ENCODE measurements at places on chromosomes 5 and 9.

GRCh38 chr5:122163121-122164069 lies 34.0 kb downstream of the ZNF474 start:
- DNase-seq: peak; percentile 68

DNA sequence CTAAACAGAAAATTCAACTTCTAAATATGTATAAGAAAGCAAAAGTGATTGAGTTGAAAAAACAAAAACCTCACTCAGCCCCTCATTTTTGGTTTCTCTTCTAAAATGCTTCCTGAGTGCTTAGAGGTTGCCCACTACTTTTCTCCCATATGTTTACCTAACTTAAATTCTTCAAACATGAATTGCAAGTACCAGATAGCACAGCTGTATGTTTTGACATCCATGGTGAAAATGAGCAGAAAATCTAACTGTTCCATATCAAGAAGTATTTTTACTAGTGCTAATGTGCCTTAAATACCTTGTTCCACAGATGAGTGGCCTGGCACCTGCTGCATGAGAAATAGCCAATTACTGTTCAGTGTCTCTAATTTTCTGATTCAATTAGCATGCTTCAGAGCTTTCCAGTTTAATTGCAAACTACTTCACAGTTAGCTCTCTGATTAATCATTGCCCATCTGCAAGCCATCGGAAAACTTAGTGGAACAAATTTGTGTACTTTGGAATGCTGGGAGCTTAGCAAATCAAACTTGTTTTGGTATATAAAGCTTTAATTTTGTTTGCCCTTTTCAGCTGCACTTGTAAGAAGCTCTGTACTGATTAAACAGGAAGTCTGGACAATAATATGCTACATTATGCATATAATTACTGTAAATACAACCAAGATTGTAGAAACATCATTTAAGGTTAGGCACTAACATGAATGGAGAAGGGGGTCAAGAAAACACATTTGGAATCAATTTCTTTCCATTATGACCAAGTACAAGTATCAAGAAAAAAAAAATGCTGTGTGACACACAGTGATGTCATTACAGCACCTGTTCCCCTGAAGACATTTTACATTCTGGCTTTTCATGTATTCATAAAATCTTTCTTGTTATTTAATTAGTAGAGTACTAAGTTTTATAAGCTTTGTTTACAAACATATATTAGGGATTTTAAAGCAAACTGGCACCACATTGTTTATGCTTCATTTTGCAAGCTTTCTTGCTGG lies 65.6 kb downstream of the POU5F2 start:
- peak; percentile 59 for DNase-seq

DNA sequence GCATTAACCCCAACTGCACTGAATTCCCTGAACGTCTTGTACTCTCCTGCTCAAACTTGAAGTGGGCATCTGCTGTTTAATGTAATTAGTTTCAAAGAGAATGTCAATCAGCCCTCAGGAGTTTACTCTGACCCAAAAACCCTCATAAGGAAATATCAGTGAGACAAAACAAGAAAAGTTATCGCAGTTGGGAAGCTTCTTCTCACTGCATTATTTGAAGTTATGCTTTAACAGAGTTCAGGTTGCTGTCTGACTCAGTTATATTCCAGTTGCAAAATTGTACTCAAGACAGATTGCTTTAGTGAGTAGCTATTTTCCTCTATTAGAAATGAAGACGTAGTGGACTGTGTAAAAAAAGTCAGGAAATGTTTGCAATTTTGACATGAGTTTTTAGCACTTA lies 52.1 kb downstream of the PPIC start:
- DNase-seq: no peak

DNA sequence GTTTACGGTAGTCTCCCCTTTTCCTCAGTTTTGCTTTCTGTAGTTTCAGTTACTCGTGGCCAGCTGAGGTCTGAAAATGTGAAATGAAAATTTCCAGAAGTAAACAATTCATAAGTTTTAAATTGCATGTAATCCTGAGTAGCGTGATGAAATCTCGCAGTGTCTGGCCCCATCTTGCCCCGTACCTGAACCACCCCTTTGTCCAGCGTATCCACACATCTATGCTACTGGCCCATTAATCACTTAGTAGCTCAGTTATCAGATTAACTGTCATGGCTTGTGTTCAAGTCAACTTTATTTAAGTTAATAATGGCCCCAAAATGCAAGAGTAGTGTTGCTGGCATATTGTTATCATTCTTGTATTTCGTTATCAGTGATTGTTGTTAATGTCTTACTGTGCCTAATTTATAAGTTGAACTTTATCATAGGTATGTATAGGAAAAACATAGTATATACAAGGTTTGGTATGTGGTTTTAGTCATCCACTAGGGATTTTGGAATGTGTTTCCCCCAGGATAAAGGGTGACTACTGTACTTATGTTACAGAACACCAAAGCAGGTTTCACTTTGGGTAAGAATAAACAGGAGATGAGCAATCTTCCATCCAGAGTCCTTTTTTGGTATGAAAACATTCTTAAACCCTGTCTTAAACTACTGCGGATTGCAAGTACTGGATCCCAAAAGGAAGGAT lies 118.4 kb upstream of the KCNN2 start:
- peak; percentile 88 for DNase-seq

DNA sequence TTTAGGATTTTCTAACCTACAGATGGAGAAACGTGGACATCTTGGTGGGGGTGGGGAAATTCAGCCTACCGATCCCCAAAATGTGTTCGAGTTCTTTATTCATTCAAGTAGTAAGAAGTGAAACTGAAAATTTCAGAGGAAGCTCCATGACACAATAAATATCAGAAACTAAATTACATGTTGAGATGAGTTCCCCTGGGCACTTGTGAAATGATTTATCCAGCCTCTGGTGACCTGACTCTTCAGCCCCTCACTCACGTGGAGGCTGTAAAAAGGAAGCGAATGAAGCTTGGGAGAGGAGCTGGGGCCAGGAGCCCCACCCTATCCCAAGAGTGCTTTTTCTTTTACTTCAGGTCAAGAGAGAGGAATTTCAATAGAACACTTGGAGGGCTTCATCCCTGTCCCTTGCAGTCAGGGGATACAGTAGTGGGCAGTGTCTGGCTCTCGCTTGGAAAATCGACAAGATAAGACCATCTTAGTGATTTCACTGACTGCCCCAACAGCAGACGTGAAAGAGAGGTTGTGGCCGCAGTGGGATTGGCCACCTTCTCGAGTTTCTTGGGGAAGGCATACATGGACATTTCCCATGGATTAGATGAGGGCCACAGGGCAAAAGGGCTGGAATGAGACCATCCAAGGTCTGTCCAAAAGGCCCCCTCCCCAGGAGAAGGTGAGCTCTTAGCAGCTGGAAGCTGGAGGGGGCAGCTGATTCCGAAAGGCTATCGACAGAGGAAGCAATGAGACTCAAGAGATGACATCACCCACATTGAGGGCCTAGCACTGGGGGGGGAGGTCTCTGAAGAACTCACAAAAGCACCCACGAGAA lies 76.8 kb upstream of the SH3PXD2B start:
- no peak for DNase-seq

DNA sequence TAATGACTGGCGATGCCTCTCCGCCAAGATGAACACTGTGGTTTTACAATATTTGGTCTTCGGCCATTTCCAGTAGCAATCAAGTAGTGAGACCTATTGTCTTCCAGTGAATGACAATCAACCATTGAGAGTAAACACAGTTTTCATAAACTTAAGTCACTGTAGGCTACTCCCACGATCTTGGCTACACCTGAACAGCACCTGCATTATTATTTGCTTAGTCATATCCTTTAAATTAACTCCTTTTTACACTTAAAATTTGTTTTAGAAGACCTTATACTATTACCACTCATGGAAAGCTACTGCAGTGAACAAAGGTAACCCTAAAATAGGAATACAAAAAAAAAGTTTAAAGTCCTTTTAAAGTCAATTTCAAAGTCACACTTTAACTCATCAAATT lies 58.2 kb downstream of the ZNF354C start:
- no peak for DNase-seq

DNA sequence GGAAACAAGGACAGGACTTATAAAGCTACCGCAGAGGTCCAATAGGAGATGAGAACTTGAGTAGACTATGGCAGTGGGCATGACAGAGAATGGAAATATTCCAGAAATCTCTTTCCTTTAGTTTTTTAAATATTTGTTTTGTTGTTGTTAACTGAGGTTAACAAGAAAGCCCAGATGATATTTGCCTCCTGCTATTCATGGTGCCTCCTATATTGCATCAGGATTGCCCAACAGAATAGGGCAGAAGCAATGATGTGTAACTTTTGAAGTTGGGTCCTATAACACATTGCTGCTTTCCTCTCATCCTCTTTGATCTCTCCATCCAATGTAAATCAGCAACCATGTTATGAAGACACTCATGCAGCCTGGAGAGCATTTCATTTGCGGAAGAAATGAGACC lies 42.8 kb downstream of the PDE4D start:
- no peak for DNase-seq

- no peak for DNase-seq
Measured at GRCh38 chr9:85871008-85871407, 69.9 kb upstream of the NAA35 start.

DNA sequence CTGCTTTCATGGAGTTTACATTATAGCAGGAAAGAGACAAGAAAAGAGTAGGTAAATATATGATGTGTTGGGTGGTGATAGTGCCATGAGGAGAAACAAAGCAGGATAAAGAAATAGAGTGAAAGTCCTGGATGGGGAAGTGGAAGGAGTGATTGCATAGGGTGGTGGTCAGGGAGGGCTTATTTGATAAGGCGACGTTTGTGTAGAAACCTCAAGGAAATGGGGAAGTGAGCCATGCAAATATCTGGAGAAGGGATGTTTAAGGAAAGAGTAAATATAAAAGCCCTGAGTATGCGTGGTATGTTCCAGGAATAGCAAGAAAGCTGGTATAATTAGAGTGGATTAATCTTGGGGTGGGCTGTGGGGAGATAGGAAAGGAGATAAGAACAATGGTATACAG lies 134.7 kb upstream of the SV2C start:
- no peak for DNase-seq

GRCh38 chr9:14573319-14573718 lies 119.9 kb downstream of the ZDHHC21 start:
- peak; percentile 6 for DNase-seq

GRCh38 chr9:84671586-84672521 lies 2.3 kb downstream of the NTRK2 start:
- no peak for DNase-seq

GRCh38 chr9:22650145-22650544 lies 203.5 kb downstream of the DMRTA1 start:
- no peak for DNase-seq

DNA sequence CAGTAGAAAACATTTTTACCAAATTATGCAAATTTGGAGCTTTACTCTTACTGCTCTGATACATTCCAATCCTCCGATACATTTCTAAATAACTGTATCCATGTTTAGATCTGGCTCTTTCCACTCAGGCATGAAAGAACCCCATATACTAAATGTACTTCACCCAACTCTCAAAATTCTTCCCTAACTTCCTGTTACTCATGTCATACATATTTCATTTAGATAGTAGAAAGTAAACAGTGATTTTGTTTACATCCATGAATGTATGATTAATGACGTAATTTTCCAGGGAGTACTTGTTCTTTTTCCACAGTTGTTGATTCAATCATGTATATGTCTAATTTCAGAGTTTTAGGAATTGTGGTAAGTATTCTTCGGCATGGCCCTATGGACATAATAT lies 1426.5 kb upstream of the C9orf72 start:
- peak; percentile 58 for DNase-seq

GRCh38 chr5:1524799-1525623 lies 1.3 kb upstream of the LPCAT1 start:
- DNase-seq: no peak

DNA sequence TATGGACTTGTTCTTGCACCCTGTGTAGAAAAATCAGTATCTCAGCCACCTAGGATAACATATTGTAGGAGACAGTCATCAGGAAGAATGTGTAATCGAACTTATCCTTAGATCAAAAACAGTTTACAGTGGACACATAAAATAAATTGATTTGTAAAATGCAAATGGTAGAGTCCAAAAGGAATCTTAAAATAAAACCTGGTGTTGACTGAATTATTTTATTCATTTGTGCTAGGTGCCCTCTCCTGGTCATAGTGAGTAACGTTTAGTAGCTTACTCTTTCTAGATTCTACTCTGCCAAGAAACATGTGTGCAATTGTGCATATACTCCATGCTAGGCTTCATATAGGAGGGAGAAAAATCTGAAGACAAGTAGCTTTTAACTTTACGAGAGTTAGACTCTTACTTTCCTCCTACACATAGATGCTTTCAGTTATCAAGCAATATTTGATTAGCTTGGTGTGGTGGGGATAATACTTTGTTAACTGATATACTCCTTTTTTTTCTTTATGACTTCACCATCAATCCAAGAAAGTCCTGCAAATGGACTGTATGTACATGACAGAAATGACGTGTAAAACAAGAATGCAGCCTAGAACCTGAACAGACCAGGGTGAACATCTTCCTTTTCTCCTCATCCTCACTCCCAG lies 23.7 kb upstream of the LOX start:
- peak; percentile 74 for DNase-seq

GRCh38 chr9:124222918-124223720 lies 34.6 kb upstream of the NEK6 start:
- peak; percentile 65 for DNase-seq

GRCh38 chr5:141528291-141528984 lies 39.6 kb downstream of the PCDHGC5 start:
- DNase-seq: peak; percentile 46

DNA sequence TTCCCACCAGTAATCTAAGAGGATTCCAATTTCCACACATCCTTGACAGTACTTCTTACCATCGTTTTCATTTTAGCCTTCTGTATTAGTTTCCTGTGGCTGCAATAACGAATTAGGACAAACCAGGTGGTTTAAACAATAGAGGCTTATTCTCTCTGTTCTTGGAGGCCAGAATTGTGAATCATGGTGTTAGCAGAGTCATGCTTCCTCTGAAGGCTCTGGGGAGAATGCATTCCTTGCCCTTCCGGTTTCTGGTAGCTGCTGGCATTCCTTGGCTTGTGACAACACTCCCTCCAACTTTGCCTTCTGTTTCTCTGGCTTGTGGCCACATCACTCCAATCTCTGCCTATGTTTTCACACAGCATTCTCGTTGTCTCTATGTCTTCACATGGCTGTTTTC lies 23.5 kb downstream of the RIGI start:
- peak; percentile 34 for DNase-seq

DNA sequence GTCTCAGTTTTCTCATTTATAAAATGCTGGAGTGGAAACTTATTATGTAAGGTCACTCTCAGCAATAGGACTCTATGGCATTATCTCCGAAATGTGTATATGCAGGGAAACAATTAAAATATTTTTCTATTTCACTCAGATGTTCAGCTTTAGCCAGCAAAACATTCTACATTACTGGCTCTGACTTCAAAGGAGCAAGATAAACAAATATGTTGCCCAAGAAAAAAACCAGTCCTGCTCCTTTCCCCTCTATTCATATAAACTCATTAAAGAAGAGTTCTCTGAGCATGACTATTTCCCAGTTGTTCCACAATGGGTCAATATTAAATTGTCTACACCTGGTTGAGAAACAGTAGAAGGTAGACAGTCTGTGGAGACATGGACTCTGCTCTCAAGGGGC lies 155.0 kb downstream of the NPR3 start:
- peak; percentile 12 for DNase-seq

- peak; percentile 26 for DNase-seq
Measured at GRCh38 chr5:151295138-151295537, 8.4 kb downstream of the SLC36A3 start.

GRCh38 chr9:112327718-112328450 lies 5.5 kb downstream of the PTBP3 start:
- DNase-seq: no peak

GRCh38 chr9:37030611-37030939 lies 3.5 kb downstream of the PAX5 start:
- DNase-seq: no peak

Data from fibroblast of villous mesenchyme (primary cell).